Activated naive CD4-positive, alpha-beta T cell treated with anti-CD3 and anti-CD28 coated beads, Interleukin-2, amount 10 ng/mL, durations not matched to agents 5 hours and 36 hours (primary cell): ENCODE measurements at places on chromosomes 7 and 10. TPM values are rescaled to one million over a fixed set of nuclear protein-coding genes. Genes with fewer than 3 reads are reported as not detected.

Gene CFAP46
- not detected for total RNA-seq

Gene ACSL5
- 51.6 TPM for total RNA-seq

Gene WNT2
- not detected for total RNA-seq

Gene GPC2
- total RNA-seq = 15.7 TPM

Gene OLAH
- 9.0 TPM for total RNA-seq
